Kidney (tissue), 22 donors: ENCODE measurements at places on chromosomes 11 and 22. TPM values are rescaled to one million over a fixed set of nuclear protein-coding genes. Genes with fewer than 3 reads are reported as not detected.
A peak's percentile ranks its signal among the peaks of the same experiment; 100 is the strongest.

The CSF2RB gene
- total RNA-seq: 11.4 TPM

The ARRB1 gene
- 53.8 TPM for total RNA-seq

The OR5D14 gene
- total RNA-seq: not detected

The MMP7 gene
- 1,380 TPM for total RNA-seq

The CDC42EP1 gene
- total RNA-seq: 68.5 TPM

The CAPN5 gene
- total RNA-seq: 36.0 TPM

DNA sequence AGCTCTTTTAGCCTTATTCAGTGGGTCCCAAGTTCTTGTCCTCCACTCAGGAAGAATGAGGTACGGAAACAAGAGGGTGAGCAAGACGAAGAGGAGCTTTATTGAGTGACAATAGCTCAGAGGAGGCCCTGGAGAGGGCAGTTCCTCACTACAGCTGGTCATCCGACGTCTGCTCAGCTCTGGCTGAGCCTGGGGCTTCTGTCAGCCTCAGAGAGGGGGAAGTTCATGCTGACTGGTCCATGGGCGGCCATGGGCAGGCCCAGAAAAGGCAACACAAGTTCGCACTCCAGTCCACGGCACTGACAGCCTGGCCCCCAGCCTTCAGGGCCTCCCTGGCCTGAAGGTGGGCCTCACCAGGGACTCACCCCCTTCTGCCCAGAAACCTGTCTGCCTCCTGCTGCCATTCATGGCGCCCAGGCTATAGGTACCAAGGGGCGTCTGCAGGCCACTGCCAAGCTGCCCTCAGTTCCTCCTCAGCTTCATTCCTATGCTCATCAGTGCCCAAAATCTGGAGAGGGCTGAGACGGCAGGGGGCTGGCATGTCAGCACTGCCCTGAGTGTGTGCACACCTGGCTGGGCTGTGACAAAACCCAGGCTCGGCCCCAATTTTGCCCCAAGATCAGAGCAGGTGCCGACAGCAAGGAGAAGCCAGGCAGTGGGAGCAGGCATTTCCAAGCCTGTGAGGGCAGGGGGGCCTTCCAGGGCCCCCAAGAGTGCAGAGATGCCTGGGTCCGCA lies 21.7 kb upstream of the KIAA0930 start:
- DNase-seq: no peak

DNA sequence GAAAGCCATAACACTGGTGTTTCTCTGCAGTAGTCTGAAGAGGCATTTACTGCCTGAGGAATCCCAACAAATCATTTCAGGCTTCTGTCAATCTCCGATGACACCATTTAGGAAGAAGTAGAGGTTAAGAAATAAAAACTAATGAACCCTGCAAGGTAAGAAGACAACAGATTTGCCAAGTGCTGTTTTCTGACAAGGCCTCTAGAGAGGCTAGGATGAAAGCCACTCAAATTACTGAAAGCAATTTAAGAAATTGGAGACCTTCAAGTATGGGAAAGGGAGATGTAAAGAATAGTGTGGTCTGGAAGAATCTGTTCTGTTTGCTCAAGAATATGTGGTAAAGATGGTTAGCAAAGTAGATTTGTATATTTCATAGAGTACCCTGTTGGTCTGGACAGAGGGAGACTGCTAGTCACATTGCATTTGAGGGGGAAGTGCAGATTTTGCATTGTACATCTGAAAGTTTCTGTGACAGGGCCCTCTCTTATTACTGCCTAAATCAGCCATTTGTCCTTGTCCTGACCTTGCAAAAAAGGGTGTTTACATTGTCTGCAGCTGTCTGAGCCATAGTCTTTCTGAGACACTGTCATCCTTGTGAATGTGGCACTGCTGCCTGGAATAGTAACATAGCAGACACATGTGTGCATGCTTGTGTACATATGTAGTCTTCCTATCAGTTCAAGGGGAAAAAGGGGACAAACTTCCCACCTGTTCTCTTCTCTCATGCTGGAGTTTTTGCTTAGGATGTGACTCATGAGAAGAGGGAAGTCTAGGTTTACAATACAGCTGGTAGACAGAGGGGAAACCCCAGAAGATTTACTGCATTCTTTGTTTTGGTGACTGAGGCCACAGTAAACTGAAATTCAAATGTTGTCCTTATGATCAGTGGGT lies 640.2 kb upstream of the KIRREL3 start:
- peak; percentile 80 for DNase-seq

- DNase-seq: no peak
These were observed 23.0 kb downstream of the CCDC15 start for GRCh38 chr11:124977006-124977405.

DNA sequence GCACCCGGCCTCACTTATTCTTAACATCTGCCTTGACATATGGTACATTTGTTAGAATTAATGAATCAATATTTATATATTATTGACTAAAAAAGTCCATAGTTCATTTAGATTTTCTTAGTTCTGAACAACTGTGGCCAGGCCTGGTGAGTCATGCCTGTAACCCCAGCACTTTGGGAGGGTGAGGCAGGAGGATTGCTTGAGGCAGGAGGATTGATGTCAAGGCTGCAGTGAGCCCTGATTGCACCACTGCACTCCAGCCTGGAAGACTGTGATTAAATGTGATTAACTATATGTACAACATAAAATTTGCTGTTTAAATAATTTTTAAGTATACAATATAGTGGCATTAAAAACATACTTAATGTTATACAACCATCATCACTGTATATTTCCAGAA lies 5.6 kb downstream of the UVRAG start:
- no peak for DNase-seq

GRCh38 chr22:49046546-49047361 lies 780.9 kb downstream of the BRD1 start:
- no peak for DNase-seq

- DNase-seq: no peak
These were observed 17.5 kb downstream of the GAB2 start for GRCh38 chr11:78400116-78400515.

DNA sequence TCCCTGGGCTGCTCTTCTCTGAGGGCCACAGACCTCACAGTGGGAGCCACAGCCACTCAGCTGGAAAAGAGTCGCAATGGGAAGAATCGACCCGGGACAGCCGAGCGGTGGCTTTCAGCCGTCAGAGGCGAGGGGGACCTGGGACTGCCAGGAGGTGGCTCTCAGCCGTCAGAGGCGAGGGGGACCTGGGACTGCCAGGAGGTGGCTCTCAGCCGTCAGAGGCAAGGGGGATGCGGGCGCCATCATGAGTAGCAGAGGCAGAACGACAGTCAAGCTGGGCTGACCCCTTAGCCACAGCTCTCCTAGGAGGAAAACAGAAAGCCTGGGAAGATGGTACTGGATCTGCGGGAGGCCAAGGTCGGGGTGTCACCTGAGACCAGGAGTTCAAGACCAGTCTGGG lies 14.9 kb upstream of the MUC2 start:
- no peak for DNase-seq

- no peak for DNase-seq
These were observed 21.5 kb upstream of the POU2AF1 start for GRCh38 chr11:111400595-111400994.

DNA sequence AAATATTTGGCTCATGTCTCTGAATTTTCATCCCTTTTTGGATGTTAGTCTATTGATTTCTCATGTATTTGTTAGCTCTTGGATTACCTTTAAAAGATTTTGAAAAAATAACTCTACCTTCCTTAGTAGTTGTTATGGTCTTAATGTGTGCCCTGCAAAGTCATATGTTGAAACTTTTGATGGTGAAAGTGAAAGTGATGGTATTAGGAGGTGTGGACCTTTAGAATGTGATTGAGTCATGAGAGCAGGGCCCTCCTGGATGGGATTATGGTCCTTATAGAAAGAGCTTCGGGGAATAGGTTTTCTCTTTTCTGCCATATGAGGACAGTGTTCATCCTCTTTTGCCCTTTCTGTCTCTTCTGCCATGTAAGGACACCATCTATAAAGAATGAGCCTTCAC lies 33.6 kb upstream of the MPPED2 start:
- DNase-seq: no peak

GRCh38 chr22:17818180-17818579 lies 43.9 kb upstream of the BID start:
- DNase-seq: no peak

DNA sequence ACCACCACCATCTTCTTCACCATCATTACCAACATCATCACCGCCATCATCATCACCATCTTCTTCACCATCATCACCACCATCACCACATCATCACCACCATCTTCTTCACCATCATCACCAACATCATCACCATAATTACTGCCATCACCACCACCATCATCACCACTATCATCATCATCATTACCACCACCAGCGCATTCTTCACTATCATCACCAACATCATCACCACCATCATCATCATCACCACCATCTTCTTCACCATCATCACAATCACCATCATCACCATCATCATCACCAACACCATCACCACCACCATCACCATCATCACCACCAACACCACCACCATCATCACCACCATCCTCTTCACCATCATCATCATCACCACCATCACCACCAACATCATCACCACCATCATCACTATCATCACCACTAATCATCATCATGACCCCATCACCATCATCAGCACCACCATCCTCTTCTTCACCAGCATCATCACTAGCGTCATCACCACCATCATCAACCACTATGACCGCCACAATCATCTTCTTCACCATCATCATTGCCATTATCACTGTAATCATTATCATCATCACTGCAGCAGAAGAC lies 303.8 kb downstream of the CTTN start:
- no peak for DNase-seq

- DNase-seq: no peak
These were observed 46.2 kb downstream of the FAM168A start for GRCh38 chr11:73551677-73552076.

GRCh38 chr11:111774955-111775710 lies 8.9 kb upstream of the PPP2R1B start:
- peak; percentile 79 for DNase-seq
